ENCODE measurements at places on chromosomes 6 and 20.

DNA sequence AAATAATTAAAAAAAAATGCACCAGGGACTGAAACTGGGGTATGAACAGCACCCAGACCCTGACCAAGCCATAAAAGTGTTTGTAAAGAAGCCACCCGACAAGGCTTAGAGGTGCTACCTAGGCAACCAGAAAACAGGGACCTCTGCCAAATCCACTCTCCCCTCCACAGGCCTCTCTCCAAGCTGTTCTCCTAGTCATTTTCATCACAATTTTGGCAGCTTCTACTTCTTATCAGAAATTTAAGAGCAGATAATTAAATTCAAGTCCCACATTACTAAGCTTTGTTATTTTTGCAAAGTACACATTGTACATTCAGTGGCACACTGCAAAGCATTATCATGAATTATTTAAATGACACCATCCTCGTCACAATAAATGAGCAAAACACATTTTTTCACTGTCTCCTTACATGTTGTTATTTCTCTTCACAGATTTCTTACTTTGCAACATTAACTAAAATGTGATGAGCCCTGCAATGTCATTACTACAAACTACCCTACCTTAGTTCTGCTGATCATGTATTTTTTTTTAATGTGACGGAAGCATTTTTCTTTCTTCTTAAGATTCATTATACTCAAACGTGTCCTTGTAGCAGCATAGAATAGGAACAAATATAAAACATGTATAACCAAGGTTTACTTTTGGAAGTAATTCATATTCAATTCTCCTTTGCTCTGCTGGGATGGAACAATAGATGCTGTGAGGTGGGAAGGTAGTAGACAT is 38.1 kb downstream of the ECT2L start:
- peak; percentile 79 for DNase-seq

- DNase-seq = no peak
Observed at GRCh38 chr6:112268654-112269053, 14.3 kb upstream of the LAMA4 start.

DNA sequence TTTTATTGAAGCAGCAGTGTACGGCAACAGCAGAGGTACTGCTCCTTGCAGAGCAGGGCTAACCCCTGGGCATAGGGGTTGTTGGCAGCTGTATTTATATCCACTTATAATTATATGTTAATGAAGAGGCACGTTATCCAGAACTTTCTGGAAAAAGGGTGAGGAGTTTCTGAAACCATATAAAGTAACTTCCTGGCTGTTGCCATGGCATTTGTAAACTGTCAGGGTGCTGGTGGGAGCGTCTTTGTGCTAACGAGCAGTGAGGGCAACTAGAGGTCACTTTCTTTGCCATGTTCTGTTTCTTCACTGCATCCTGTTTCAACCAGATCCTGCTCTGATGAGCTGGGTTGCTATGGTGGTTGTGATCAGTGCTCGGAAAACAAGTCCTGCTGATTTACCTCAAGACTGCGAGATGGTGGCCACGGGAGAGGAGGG is 11.1 kb upstream of the ARFGEF2 start:
- no peak for DNase-seq

DNA sequence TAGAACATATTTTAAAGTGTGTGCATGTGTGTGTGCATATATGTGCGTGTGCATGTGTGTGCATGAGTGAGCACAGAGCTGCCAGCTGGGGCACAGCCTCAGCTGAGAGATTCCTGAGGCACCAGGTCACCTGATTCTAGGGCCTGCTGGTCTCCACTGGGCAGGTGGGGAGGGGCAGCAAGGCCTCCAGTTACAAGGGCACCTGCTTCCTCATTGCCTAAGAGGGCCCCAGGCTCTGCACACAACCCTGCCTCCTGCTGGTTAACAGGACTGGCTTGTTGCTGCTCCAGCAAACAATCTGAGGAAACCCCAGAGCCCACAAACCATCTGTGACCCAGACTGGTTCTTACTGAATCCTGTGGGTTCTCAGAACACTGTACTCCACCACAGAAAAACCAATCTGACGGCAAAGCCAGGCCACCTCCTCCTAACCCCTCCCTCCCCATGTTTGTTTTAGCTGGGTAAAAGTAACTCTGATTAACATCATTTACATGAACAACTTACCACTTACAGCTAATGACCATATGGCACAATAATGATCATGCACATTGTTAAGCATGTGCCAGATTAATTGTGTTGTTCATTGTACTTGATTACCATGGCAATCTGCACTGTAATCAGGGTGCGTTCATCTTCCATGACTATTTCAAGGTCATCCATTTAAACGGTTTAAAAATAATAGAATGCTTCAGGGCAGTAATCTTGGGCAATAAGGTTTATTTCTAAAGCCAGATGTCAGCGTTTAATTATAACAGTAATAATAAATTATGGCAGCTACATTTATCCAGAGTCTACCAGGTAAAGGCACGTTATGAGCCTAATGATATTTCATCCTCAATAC is 23.1 kb upstream of the UBE2J1 start:
- peak; percentile 91 for DNase-seq

GRCh38 chr20:43448748-43449535 is 8.8 kb upstream of the SRSF6 start:
- DNase-seq = no peak

DNA sequence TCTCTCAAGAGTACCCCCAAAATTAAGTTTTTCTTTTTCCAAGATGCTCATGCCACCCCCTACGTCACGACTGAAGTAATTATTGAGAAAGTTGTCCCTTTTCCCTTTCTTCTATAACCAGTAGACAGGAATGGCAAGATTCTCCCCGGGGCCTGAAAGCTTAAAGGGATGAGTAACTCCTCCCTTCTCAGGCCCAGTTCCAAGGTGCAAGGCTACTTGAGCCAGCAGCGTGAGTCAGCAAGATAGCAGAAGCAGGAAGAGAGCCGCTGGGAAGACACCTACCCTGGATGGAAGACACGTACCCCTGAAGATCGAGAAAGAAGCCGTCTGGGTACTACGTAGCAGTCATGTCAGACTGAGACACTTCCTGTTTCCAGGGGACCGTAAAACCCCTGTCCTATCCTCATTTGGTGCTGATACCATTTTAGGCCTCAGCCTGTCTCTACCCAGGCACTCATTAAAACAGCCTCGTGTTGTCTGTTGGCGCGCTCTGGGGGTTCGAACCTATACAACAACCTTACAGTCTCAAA is 241.0 kb downstream of the ADGRG6 start:
- DNase-seq = no peak

GRCh38 chr6:148313488-148313887 is 29.1 kb upstream of the SASH1 start:
- DNase-seq = peak; percentile 94

GRCh38 chr6:71043902-71044301 is 87.0 kb upstream of the B3GAT2 start:
- DNase-seq = no peak

GRCh38 chr6:35635601-35636597 is 52.8 kb downstream of the FKBP5 start:
- no peak for DNase-seq

DNA sequence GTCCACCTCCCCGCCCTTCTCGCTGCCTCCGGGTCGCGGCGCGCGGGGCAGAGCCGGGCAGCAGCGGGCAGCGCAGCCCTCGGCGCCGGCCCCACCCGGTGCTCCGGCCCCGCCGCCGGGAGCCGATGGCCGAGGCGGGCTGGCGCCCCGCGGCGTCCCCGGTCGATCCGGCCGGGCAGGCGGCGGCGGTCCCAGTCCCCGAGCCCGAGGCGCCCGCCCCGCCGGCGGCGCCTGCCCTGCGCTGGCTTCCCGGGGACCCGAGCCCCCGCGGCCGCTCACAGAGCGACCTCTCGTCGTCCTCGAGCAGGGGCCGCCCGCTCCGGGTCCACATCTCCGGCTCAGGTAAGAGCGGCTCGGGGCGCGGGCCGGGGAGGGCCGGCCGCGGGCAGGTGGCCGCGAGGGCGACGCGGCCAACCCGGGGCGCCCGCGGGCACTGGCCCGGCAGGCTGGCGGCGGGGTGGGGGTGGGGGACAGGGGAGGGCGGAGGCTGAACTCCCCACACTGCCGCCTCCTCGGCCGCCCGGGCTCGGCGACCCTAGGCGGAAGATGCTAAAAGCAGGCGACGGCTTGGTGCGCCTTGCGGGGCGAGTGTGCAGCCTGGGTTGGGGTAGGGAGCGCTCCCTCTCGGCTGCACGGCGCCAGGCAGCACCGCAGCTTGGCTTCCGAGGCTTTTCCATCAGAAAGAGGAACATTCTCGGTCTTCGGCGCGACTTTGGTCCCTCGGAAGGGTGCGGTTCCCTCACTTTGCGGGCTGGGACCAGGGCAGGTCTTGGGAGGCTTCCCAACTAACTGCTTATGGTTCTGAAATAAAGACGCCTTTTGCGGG is 25.6 kb upstream of the FUCA2 start:
- peak; percentile 34 for DNase-seq

GRCh38 chr6:6764764-6765434 is 176.4 kb downstream of the LY86 start:
- no peak for DNase-seq

DNA sequence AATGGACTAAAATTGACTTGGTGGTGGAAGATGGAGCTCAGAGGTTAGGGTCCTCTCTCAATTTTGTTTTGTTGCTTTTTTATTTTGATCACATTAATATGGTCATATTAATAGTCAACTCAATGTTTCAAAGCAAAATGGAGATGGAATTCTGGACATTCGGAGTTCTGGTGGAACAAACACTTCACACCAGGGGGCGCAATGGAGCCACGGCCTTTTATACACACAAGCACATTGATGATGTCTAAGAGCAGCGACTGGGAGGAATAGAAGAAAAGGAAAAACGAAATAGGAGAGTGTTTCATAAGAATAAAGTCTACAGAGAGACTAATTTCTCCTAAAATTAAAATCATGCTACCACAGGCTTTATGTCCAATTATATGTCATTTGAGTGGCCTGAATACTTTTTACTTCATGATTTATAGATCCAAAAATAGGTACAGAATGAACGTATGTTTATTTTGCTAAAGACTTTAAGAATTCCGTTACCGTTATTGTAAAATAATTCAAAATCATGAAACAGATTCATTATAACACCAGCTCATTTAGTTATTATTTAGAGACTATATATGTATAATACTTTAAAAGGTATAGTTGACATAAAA is 197.6 kb upstream of the SASH1 start:
- peak; percentile 20 for DNase-seq

- no peak for DNase-seq
Observed at GRCh38 chr6:116931456-116931855, 54.4 kb downstream of the RFX6 start.

- peak; percentile 44 for DNase-seq
Observed at GRCh38 chr6:41469156-41470028, 76.8 kb upstream of the FOXP4 start.

DNA sequence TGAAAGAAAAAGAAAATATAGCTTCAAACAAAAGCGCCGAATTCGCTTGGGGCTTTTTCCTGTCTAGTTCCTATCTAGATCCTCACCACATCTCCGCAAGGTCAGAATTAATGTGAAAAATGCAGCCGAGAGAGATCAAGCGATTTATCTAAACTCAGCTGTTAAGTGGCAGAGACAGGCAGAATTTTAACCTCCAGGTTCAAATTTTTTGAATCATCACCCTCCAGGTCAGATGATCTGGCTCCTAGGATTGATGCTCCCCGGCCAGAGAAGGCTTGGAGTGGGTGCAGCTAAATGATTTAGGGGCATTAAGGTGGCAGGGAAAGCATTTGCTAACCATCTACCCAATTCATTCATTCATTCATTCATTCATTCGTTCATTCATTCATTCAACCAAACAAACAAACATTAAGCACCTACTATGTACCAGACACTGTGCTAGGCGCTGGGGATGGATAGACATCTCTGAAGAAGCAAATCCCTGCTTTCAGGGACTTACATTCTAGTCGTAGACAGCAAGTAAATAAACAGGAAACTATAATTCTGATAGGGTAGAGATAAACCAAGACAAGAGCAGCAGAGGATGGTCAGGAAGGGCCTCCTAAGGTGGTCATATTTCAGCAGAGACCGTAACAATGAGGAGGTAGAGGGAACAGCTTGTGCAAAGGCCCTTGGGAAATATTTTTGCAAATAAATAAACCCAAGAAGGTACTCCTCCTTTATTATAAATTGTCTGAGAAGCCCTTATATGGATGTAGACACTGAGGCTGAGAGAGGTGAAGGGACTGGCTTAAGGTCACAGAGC is 672 bp upstream of the UBE2V1 start:
- no peak for DNase-seq

DNA sequence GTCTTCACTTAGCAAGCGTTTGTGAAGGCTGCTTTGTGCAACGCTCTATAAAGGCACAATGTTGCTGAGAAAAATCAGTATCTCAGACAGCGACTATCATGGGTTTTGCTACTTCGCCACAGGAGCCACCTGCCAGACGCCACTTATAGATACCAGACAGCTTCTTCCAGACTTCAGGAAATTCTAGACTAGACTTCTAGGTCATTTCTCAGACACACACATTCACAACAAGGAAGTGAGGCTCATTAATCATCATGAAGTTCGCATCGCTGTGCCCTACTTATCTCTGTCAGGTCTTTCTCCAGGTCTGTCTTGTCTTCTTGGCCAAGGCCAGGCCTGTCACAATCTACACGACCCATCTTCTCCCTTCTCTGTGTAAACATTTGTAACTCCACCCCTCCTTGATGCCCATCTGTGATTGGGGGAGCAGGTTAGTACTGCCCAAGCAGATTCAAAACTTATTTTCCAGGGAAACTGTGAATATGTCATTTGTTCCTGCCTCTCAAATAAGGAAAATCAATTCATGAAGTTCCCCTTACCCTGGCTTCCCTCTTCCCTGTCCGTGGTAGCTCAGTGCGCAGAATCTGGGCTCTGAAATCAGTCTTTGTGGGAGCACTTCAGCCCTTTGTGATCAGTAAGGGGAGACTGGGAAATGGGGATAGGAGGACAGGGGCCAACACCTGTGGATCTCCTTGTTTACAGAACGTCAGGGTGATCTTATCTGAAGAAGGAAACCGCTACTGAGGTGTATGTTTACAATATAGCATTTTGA is 115.5 kb downstream of the TNFAIP3 start:
- no peak for DNase-seq

GRCh38 chr6:129191235-129191634 is 308.3 kb downstream of the LAMA2 start:
- no peak for DNase-seq

DNA sequence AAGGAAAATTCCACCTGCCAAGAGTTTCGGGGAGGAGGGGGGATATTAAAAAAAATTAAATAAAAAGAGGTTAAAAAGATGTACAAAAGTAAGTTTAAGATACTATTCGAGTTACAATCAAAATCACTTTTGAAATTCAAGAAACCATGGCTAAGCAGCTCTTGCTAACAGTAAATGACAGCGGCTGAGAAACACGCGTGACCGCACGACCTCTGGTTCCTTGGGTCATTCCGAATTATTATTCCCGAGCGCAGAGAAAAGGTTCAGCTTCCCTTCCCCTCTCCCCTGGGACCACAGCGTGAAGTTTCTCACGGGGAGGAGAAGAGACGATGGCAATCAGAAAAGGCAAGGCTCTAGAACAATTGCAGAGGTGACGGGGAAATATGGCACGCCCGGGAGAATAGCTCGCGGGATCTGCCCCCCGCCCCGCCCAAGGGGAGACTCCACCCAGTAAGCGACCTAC is 496 bp downstream of the TMEM242 start:
- DNase-seq = no peak

- no peak for DNase-seq
Observed at GRCh38 chr6:140271759-140272377, 897.4 kb upstream of the CITED2 start.
